BJ (cell line): ENCODE measurements at places on chromosomes 3 and 15. TPM values are rescaled to one million over a fixed set of nuclear protein-coding genes. Genes with fewer than 3 reads are reported as not detected.

Gene GABRB3
- 2.3 and 2.6 TPM in 2 replicates for polyA plus RNA-seq

Gene HRG
- polyA plus RNA-seq: not detected in 2 replicates

Gene CLDN16
- not detected in 2 replicates for polyA plus RNA-seq

Gene ZNF501
- 3.7 and 4.8 TPM in 2 replicates for polyA plus RNA-seq

Gene SCG3
- not detected in 2 replicates for polyA plus RNA-seq
